ENCODE measurements at places on chromosomes 2 and 18.

GRCh38 chr18:12048010-12048826, 45.4 kb upstream of the ANKRD62 start:
- no peak for DNase-seq

- no peak for DNase-seq
These were observed 68.1 kb upstream of the HAAO start for GRCh38 chr2:42860319-42861094.

DNA sequence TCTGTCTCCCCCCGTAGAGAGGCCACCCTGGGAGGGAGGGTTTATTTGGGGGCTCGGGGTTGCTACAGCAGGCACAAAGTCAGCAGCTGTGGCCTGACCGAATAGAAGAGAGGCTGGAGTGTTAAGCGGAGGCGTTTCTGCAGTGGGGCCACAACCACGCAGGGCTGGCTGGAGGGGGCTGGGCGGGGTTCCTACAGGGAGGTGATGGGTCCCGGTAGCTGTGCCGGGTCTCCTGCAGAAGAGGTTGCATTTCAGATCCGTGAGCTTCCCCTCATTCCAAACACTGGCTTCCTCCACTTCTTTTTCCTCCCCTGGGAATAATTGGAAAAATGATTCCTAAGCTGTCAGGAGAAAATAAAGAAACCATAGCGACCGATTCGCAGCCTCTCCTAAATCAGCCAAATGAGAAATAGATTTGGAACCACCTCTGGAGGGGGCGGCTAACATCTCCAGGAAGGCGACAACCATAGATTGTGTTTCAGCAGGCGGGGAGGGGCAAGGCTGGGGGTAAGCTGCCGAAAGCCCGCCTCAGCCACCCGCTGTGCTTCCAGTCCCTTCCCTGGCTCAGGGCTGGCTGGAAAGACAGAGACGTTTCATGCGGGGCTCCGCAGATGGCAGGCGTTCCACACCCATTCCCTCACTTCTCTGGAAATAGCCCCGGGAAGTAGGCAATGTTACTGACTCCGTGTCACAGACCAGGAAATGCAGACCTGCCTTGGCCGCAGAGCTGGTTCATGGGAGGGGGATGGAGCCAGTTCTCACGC, 85.6 kb upstream of the TAF1B start:
- DNase-seq = no peak

- no peak for DNase-seq
These were observed 18.0 kb downstream of the MAL start for GRCh38 chr2:95043300-95044093.

DNA sequence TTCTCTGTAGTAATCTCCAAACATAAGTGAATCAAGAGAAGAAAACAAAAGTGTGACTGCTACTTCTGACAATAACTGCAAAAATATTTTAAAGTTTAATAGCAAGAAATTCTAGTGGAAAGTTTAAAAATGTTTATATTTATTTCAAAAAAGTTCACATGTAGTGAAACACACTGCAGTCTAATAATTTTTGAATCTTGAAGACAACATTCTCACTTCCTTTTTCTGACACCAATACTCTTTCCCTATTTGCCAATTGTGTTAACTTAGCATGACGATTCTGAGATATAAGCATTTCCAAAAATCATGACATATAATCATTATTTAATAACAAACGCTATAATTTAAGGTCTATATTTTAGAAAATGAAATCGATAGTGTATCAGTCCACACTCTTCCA, 429.1 kb upstream of the PKDCC start:
- DNase-seq = no peak

- DNase-seq = no peak
These were observed 150.5 kb downstream of the EN1 start for GRCh38 chr2:118696786-118697465.

GRCh38 chr18:73316513-73316912, 448.7 kb upstream of the NETO1 start:
- DNase-seq = no peak

- no peak for DNase-seq
These were observed 10.7 kb downstream of the C2orf80 start for GRCh38 chr2:208179028-208179609.

DNA sequence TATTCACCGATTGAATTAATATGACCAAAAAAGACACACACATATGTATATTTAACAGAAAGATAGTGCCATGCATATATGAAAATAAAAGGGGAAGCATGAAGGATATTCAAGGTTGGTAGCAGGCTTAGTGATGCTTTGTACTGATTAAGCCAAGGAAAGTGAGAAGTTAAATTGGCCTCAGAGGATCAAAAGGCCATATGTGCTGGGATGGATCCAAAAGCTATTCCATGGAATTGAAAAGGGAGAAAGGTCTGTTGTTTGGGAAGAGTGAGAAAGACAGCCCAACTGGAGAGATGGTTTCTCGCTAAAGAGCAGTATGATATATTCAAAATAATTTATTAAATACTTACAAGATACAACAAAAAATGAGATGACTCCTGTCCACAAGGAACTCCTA, 65.9 kb downstream of the INSIG2 start:
- DNase-seq = no peak

- DNase-seq = no peak
These were observed 17.1 kb upstream of the ZNF236 start for GRCh38 chr18:76805221-76805620.

GRCh38 chr2:28737655-28738054, 14.0 kb upstream of the PPP1CB start:
- no peak for DNase-seq

GRCh38 chr2:159208438-159208837, 78.1 kb downstream of the WDSUB1 start:
- no peak for DNase-seq

- DNase-seq = no peak
These were observed 590.9 kb upstream of the ZEB2 start for GRCh38 chr2:145110668-145111356.

DNA sequence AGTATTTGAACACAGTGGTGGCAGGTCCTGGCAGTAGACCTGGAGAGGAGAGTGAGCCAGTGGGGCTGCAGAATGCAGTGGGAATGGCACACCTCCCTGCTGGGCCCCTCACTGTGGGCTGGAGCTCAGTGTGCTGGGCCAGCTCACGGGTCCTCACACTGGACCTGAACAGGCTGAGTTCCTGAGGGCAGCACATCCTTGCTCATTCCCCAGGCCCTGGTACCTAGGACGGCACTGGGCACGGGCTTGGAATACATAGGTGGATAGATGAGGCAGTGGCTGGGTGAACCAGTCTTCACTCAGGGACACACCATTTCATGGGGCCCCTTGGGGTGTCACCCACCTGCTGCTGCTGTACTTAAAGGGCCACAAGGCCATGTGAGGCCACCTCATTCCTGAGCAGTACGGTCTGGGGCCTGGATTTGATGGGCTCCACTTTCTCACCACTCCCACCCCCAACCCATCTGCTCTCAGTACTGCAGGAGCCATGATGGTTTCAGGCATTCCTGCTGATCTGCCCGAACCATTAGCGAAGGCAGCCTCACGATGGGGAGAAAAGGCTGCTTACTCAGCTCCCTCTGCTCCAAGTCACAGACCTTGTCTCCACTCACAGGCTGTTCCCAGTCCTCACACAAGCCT, 4.2 kb downstream of the TMEM177 start:
- no peak for DNase-seq

- no peak for DNase-seq
These were observed 151.2 kb upstream of the ALKAL2 start for GRCh38 chr2:439077-439476.

DNA sequence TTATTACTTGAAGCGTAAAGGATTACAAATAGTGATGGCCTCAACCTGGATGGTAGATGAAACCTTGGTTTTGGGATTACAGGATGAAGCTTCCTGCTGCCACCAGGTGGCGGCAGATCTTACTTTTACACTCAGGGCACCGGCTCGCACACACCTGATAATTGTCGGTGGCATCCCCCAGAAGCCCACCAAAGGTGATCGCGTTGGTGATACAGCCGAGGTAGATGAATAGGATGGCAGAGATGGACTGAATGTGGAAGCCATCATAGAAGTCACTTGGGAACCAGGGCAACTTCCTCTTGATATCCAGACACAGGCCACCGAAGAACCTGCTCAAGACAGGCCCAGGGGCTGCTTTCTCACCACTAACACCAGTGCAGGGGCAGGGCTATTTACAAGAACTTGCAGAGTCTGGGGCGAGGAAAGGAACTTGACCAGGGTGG, 51.8 kb downstream of the MTHFD2 start:
- DNase-seq = peak; percentile 68

DNA sequence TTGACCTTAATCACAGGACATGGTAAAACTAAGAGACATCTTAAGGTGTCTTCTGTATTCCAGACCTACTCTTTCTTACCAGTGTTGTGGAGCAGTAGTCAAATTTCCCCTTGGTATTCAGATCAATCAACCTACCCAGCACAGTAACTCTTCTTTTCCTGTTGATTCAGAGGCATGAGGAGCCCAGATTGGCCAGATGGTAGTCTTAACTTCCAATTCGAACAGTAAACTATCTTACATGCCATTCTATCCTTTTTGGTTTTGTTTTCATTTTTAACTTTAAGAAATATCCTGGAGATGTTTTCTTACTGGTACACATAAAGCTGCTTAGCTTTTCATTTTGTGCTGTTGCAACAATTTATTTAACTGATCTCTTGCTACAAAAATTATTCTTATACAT, 630.3 kb upstream of the PKDCC start:
- no peak for DNase-seq

GRCh38 chr2:212957624-212958023, 193.8 kb downstream of the IKZF2 start:
- no peak for DNase-seq

DNA sequence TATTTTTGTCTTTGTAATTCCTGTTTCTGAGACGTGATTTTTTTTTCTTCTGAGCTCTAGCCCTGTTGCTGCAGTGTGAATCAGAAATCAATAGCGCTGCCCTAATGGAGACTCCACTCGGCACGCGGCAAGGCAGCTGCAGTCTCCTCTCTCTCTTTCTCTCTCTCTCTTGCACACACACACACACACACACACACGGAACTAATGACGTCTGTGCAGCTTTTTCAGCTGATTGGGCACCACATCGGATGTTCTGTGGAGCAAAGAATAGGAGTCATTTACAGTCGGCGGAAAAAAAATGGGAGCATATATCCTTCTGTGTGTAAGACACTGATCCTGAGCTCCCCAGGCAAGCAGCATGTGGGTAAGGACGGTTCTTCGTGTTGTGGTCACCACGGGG, 2.0 kb upstream of the MYT1L start:
- no peak for DNase-seq

GRCh38 chr18:13216092-13216582, 2.4 kb upstream of the LDLRAD4 start:
- DNase-seq = peak; percentile 73

DNA sequence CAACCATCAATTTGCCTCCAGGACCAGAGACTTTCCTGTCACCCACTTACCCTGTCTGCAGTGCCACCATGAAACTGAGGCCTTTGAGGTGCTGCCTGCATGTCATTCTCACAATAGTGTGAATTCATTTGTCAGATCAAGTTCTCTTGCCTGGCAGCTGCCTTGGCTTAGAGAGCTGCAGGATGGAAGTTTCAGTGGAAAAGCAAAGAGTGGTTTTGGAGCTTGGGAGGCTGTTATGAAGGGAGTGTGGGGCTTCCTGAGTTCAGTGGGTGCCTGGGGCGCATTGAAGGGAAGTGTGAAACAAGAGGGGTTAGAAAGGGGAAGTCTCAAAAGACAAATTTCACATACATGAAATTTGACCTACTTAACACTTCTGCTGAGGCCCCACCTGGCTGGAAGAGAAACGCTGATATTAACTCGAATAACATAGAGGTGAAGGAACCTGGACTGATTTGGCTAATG, 7.9 kb upstream of the LBH start:
- no peak for DNase-seq

GRCh38 chr18:35968278-35968880, 4.1 kb upstream of the RMP24 start:
- DNase-seq = no peak

DNA sequence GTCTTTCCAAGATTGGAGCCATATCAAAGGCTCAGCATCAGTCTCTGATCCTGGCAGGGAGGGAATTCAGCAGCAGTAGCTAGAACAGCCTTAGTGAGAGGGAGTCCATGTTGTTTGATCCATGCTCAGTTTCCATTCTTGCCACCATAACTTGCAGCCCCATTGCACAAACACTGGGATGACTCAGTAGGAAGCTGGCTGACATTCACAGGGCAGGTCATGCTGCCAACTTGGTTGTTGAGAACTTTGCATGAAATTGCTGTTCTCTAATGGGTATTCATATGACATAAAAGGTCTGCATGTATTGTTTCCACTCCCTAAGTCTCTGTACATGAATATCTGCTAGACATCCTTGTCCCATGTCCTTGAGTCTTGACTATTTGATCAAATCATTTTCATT, 29.9 kb upstream of the STAT4 start:
- DNase-seq = no peak

GRCh38 chr2:65411056-65411795, 21.2 kb downstream of the SPRED2 start:
- DNase-seq = no peak

GRCh38 chr2:47771211-47771610, 11.7 kb upstream of the MSH6 start:
- DNase-seq = no peak

DNA sequence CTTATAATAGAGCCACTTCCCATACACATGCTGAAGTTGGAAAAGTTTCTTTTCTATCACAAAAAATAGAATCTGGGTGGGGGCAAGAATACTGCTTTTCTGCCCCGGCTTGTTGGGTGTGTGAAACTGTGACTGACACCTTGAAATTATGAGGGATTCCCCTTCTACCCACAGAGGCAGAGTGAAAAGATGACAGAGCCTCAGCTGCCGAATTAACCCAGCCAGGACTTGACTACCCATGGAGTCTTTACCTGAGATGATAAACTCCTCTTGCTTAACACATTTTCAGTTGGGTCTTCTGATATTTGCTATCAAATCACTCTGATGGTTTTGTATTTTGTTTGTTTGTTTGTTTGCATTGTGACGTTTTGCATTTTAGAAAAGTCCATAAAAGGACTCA, 66.0 kb upstream of the PMAIP1 start:
- no peak for DNase-seq

- no peak for DNase-seq
These were observed 245.8 kb upstream of the SLC39A10 start for GRCh38 chr2:195411219-195411687.

- DNase-seq = no peak
These were observed 91.9 kb upstream of the CAVIN2 start for GRCh38 chr2:191938779-191939178.

DNA sequence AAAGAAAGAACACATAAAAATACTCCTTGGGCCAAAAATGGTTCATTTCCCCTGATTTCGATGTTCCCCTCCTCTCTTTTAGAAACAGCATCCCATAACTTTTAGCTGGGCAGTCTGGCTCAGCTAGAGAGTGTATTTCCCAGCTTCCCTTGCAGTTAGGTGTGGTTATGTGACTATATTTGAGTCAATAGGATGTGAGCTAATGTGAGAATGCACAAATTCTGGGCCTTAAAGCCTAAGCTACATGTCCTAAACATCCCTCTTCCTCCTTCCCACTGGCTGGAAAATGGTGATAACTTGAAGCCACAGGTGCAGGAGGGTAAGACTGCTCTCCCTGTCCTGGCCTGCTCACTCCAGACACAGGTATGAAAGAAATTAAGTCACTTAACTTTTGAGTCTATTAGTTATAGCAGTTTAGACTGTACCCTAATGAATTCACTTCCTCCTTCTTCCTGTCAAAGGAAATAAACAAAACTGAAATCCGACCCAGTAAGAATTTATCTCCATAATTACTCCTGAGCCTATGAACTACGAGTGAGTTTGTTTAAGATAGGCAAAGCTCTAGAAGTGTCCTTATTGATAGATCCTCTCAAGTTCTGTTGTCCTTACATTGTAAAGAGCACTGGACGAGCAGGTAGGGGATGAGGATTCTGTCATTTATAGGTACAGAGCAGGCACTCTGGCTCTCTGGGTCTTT, 177.6 kb downstream of the MTX2 start:
- DNase-seq = no peak
